CD8-positive, alpha-beta T cell (primary cell): ENCODE measurements at places on chromosomes 13 and 19. TPM values are rescaled to one million over a fixed set of nuclear protein-coding genes. Genes with fewer than 3 reads are reported as not detected.
A peak's percentile ranks its signal among the peaks of the same experiment; 100 is the strongest.

DNA sequence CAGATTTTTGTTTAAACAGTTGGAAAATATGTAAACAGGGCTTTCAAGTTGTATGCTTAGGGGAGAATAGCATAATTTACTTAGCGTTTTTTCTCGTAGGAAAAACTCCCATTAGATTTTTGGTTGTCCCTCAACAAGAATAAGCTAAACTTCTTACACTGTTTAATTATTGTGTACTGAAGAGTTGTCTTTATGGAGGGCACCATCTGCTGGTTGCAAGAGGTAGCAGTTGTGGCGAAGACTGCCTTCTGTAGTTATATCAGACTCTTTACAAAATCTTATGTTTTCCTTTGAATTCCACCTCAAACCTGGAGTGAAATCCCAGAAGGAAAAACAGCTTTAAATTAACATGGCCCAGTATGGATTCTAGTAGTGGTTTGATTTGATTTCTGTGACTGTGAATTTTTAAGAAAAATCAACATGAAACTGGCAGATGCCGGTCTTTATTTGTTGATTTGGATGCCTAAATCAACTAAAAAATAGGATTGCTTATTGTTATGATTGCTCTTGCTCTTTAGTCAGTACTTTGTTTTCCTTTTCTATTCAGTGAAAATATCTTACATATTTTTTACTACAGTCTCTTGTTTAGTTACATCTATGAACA, 53.4 kb downstream of the PDS5B start:
- DNase-seq = peak; percentile 74

- DNase-seq = no peak
Measured at GRCh38 chr13:96629331-96629730, 364.9 kb downstream of the OXGR1 start.

DNA sequence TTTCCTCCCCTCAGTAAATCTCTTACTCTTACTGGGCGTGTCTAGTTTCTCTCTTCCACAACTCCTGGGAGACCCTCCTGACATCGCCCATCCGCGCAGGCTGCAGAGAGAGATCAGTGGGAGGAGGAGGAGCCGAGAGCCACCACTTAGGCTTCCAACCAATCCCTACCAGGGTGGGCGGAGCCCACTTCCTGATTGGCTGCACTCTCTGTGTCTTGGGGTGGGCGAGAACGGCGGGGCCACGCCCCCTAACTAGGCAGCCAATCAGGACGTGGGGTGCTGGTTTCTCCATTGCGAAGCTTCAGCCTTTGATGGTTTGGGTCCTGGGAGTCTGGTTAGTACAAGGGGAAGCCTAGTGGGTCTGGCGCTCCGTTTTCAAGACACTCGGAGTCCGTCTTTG, at the start of gene PMIS2:
PMIS2 (plus strand) TSS at position 326 of the 400 bp plus-strand sequence. CDS start 87 bp downstream, outside the sequence.
- peak; percentile 27 for DNase-seq

- DNase-seq = no peak
Measured at GRCh38 chr13:41232578-41233480, 30.5 kb downstream of the MTRF1 start.

GRCh38 chr13:49627831-49628652, at the start of gene ARL11:
Gene ARL11 (plus strand): TSS chr13:49628507. CDS start chr13:49630448, 1,941 bp downstream.
- DNase-seq = peak; percentile 57

GRCh38 chr13:46580362-46580839, 27.4 kb downstream of the LRCH1 start:
- DNase-seq = no peak

The AMH gene
- 2.2 TPM for total RNA-seq

GRCh38 chr19:12166626-12167025, 3.7 kb downstream of the ZNF136 start:
- no peak for DNase-seq

- no peak for DNase-seq
Measured at GRCh38 chr13:90105849-90106496, 1241.5 kb upstream of the MIR17HG start.

- DNase-seq = no peak
Measured at GRCh38 chr19:4707956-4708650, 15.5 kb downstream of the DPP9 start.

The FCGBP gene
- 31.9 TPM for total RNA-seq

DNA sequence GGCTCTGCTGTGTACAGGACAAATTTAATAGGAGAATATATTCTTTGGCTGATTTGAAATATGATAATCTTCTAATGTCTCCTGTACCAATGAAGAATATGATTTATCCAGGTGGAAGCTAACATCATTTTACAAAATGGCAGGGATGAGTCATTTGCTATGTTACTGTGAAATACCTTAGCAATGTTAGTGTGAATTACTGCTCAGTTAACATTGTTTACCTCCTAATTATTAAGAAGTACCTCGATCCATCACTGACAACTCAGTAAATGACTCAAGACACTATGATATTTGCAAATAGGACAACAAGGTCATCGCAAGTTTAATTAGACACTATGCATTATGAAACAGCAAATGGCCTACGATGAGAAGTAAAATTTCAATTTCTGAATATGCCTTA, 309.1 kb upstream of the EDNRB start:
- DNase-seq = no peak

GRCh38 chr13:98765996-98766519, 13.6 kb upstream of the SLC15A1 start:
- DNase-seq = no peak

GRCh38 chr13:84962849-84963248, 836.4 kb downstream of the SLITRK6 start:
- no peak for DNase-seq

The CHST8 gene
- not detected for total RNA-seq

The SMIM24 gene
- not detected for total RNA-seq

GRCh38 chr13:60790620-60791019, 393.6 kb downstream of the TDRD3 start:
- DNase-seq = no peak

- no peak for DNase-seq
Measured at GRCh38 chr13:23365652-23366051, 67.8 kb downstream of the SACS start.

- DNase-seq = no peak
Measured at GRCh38 chr13:66171920-66172319, 1058.2 kb downstream of the PCDH9 start.

GRCh38 chr19:47534628-47535027, 19.8 kb upstream of the NAPA start:
- DNase-seq = no peak

DNA sequence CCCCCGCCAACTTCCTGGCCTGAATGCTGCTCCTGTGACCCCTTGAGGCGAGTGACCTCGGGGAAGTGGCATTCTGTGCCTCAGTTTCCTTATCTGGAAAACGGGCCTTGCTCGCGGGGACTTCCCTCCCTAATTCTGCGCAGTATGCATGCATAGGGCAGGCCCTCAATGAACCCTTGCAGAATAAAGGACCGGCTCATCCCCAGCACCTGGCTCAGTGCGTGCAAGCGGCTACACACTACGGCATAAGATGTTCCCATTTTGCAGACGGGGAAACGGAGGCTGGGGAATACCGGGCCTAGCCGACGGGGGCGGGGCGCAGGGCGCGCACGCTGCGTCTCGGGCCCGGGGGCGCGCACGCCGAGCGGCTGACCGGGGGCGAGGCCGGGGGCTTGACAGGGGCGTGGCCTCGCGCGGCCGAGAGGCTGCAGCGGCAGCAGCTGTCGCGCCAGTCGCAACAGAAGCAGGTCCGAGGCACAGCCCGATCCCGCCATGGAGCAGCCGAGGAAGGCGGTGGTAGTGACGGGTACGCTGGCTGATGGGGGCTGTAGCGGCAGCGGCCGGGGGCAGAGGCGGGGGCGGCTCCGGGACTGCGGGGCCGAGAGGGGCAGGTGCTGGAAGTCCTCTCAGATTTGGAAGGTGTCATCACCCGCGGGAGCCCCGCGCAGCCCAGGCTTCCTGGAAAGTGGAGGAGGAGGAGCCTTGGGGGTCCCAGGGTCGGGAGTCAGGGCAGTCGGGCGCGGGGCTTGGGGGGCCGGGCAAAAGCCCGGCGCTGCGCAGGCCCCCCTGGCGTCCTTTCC, at the start of gene PGPEP1:
PGPEP1 (plus strand) TSS at position 409 of the 800 bp plus-strand sequence; CDS start at position 493, 84 bp downstream.
- DNase-seq = peak; percentile 45

DNA sequence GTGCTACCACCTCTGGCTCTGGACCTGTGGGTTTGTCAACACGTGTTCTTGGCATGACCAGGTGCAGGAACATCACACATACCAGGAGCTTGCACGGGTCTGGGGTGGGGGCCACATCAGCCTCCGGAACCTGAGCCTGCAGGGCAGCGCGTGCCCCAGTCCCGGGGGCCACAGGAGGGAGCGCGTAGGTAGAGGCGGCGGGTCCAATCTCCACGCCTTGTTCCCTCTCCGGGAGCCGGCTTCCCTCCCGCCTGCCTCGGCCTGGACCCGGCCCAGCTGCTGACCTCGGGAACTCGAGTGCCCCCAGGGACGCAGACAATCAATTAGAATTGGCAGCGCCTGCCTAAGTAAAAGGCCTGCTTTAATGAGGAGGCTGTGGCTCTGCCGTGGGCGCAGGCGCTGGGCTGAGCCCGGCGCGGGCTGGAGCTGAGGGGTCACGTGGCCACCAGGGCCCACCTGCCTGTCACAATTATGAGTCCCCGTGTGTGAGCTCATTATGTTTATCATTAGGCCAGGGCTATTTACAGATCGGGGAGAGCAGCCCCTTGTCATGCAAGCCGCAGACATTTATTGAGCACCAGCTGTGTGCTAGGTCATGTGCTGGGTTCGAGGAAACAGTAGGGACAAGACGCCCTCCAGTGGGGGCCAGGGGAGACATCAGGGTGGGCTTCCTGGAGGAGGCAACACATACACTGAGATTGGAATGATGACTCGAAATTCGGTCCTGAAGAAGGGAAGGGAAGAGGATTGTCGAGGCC, 32.2 kb upstream of the TNFAIP8L1 start:
- no peak for DNase-seq
